ENCODE measurements at places on chromosomes 4 and X.

DNA sequence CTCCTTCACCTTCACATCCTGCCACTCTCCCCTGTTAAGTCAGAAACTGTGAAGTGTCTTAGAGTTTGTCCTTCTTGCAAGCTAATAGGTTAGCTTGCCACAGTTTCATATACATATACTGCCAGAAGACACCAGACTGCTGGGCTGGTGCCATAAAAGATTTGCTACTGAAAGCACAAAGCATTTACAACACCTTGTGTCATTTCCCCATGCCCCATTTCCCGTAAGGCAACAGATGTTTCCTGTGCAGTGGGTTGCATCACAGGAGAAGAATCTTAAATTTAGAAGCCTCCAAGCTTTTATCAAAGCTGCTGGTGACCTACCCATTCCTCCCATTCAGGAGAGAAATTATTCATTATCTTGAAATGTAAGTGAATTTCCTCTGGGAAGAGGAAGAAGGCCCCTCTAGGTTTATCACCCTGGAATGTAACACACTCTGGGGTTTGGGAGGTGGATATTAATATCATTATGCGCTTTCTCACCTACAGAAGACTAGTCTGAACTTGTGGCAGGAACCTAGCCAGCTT is 34.5 kb upstream of the RAB33B start:
- peak; percentile 37 for DNase-seq

- peak; percentile 22 for DNase-seq
Measured at GRCh38 chr4:182179105-182179504, 64.1 kb upstream of the TENM3 start.

DNA sequence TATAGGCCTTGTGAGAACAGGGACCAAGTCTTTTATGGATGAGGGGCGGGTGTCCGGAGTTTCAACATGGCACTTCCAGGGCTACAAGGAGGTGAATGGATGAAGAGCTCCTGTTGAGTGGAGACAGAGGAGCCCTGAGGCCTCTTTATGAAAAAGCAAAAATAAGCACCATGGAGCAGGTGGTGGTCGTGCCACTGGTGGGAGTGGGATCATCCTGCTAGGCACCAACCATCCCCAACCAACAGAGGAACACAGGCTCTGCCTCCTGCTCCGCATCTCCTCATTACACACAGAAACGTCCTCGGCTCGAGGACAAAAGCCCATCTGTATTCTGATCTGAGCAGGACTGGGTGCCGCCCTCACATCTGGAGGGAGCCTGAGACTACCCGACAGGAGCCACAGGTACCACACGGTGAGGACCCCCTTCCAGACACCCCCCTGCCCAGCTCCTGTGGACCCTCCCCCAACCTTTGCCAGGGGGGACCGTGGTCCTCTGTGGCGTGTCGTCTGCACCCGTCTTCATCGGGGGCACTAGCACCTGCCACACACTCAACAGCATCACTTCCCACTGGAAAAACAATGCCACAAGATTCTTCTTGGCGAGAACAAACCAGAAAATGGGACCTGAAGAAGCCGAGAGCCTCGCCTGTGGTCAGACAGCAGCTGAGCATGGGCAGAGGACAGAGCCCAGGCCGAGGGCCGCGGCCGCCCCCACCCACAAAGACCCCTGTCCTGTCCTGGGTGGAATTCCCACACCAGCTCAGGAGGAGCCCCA is 3.9 kb upstream of the PDE6B start:
- no peak for DNase-seq

GRCh38 chr4:41976775-41977516 is 4.6 kb upstream of the DCAF4L1 start:
- no peak for DNase-seq

Data from HFF-Myc (cell line).